ENCODE measurements at places on chromosomes 5 and 9.
A peak's percentile ranks its signal among the peaks of the same experiment; 100 is the strongest.

DNA sequence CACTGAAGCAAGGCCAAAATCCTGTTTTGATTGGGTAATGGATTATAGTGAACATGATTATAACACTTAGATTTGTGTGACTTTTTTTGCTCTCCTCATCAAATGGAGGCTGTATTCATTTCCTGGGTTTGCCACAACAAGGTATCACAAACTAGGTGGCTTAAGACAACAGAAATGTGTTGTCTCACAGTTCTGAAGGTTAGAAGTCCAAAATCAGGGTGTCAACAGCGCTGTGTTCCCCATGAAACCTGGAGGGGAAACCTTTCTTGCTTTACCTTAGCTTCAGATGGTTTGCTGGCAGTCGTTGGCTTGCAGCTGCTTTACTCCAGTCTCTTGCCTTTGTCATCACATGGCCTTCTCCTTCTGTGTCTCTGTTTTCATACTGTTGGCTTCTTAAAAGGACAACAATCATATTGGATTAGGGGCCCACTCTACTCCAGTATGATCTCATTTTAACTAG lies 32.4 kb downstream of the CDC42SE2 start:
- no peak for DNase-seq

DNA sequence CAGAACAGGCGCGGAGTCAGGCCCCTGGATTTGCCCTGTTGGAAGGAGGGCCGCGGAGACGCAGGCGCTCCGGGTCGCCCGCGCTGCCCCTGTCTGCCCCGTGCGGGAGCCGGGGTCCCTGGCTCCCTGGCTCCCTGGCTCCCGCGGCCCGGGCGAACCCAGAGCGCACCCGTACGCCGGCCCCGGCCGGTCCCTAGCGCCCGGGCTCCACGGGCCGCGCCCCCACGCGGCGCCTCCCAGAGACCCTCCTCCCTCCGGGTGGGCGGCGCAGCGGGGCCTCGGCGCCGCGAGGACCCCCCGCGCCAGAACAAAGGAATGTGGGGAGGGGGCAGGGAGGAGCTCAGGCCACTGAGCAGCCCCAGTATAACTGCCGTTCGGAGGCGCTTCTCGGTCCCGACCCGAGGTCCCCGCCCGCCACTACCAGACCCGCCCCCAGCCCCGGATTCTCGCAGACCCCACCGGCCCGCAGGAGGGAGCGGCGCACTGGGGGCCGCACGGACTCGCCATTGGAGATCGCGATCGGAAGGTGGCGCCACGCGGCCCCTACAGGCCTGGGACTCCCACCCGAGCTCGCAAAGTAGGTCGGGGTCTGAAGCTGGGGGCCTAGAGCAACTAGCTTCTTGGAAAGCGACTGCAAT lies 2.4 kb downstream of the NFIL3 start:
- peak; percentile 73 for DNase-seq

DNA sequence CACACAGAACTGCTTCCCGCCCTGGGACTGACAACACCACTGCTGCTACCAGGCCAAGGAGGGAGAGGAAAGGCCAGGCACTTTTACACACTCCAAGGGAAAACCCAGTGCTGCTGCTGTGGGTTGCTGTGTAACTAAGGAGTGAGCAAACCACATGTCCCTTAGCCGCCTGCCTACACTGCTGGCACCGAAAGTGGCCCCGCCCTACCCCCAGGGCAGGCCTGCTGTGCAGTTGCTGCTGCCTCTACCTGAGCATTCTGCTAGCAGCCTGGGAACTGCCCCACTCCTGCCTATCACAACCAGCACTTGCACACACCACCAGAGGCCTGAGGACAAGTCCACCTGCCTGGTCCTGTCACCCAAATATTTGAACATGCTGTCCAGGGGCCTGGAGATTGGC lies 740.9 kb downstream of the DTWD2 start:
- DNase-seq, result no peak

GRCh38 chr5:116289276-116289675 lies 204.5 kb downstream of the COMMD10 start:
- no peak for DNase-seq

DNA sequence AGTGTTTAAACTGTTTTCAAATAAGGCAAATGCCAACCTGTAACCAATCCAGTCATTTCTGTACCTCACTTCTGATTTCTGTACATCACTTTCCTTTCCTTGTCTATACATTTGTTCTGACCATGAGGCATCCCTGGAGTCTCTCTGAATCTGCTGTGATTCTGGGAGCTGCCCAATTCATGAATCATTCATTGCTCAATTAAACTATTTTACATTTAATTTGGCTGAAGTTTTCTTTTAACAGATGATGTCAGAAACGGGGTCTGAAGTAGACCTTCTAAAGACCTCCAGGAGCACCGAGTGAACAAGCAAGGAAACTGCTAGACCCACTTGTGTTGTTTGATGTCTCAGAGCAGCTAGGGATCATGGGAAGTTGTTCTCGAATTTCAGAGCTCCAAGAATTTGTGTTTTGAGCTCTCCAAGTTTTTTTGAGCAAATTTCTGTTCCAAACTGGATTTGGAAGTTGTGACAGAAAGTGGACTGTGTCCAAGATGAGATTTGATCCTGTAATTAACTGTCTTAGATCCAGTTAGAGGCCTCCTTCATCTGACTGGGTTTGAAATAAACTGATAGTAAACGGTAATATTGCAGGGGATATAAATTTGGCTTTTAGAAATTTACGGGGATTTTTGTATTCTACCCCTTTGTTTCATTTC lies 490.8 kb upstream of the ST8SIA4 start:
- no peak for DNase-seq

- no peak for DNase-seq
Observed at GRCh38 chr9:117156771-117157535, 257.9 kb downstream of the ASTN2 start.

- DNase-seq, result peak; percentile 34
Observed at GRCh38 chr5:95810305-95811125, 12.0 kb downstream of the GLRX start.

GRCh38 chr9:120312031-120312430 lies 267.9 kb downstream of the CDK5RAP2 start:
- no peak for DNase-seq

DNA sequence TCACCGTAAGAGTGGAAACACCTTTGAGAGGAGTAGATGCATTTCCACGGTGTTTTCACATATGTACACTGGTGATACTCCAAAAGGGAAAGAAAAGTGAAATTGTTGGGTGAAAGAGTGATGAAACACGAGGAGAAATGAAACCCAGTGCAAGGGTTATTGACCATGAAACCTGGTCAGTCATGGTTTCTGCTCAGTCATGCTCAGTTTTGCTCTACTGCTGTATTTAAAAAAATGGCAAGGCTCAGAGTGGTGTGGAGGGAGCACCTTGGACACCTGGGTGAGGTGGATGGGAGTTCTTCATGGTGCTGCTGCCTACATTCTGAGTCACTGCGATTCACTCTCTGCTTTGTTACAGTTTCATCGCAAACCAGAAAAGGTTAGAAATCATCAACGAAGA lies 32.3 kb downstream of the NTRK2 start:
- no peak for DNase-seq

GRCh38 chr9:110928599-110928998 lies 109.7 kb downstream of the LPAR1 start:
- DNase-seq, result peak; percentile 28

- DNase-seq, result no peak
Observed at GRCh38 chr9:100724886-100725285, 147.0 kb downstream of the CAVIN4 start.

GRCh38 chr5:92337772-92338234 lies 954.7 kb upstream of the ARRDC3 start:
- peak; percentile 24 for DNase-seq

- no peak for DNase-seq
Observed at GRCh38 chr5:81495286-81495685, 101.4 kb upstream of the ACOT12 start.

GRCh38 chr5:111730659-111731382 lies 26.2 kb downstream of the NREP start:
- DNase-seq, result no peak

GRCh38 chr5:72122602-72123001 lies 15.3 kb downstream of the MAP1B start:
- no peak for DNase-seq

DNA sequence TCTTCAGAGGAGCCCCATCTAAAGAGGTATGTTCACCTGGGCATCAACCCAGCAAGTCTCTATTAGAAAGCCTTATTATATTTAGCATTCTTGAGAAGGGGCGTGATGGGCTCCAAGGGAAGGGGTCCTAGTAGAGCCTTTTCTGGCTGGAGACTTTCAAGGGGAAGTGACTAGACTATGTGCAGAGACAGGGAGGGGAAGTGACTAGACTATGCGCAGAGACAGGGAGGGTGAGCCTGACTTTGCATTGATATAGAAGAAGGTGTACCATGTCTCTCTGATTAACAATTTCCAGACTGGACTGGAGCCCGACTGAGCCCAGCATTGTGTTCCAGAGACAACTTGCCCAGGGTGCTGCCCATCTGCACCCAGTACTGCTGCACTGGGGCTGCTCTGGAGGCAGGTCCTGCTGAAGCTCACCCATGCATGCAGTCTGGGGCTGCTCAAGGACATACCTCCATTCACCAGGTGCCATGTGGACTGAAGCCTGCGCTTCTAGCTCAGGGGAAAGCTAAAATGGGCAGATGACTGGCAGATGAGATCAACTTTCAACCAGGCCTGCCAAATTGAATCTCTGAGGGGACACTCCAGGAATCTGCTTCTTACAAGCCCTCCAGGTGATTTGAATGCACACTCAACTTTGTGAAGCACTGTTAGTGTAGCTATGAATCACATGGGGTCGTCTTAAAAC lies 83.0 kb upstream of the GNA14 start:
- DNase-seq, result no peak

- DNase-seq, result peak; percentile 81
Observed at GRCh38 chr5:15009420-15009819, 137.8 kb upstream of the ANKH start.

GRCh38 chr5:14028938-14029584 lies 84.6 kb upstream of the DNAH5 start:
- no peak for DNase-seq

- DNase-seq, result no peak
Observed at GRCh38 chr9:2465921-2466460, 155.6 kb upstream of the VLDLR start.

DNA sequence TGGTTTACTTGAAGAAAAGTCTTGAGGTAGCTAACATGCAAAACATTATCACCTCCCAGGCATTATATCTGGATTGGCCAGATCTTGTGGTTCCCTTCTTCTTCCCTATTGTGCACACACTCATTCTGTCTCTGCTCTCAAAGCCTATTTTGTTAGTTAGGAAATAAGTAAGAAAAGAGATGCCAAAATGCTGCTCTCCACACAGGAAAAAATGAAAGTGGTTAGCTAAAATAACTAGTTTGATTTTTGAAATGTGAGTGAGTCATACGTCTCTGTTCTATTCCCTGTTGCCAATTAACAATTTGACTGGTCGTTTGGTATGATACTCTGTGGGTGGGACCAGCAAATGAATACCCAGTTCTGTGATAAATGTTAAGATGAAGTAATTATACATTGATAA lies 28.1 kb downstream of the LMNB1 start:
- peak; percentile 59 for DNase-seq

Measured in astrocyte of the hippocampus (primary cell).